WTC11 (cell line): ENCODE measurements at places on chromosomes 2 and 18.

DNA sequence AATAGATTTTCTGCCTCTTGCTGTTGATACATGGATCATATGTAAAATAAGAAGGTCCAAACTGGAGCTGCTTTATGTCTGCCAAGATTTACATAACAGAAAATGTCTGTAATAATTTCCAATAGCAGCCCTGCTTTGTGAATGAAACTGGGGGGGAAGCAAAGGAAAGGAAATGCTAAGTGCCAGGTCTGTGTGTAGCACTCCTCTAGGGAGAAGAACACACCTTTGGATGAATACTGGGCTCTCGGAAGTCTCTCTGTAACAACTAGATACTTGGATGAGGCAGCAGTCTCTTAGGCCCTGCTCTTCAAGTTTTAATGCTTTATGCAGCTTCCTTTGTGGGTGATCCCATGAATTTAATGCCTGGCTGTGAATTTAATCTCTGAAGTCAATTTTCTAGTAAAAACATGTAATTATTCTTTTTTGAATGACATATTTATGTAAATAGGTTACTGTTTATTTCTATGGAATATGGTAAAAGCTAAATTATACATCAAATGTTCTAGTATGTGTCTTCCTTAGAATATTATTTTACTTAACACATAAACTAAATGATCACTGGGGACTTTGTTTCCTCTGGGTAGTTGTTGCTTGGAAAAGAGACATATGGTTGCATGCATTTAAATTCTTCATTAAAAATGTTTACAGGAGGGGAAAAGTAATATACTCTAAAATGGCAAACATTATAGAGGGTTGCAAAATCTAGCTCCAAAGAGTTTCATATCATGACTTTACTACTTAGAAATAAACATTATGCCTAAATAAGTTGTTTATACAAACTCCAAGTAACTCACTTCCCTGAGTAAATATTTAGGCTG, 336.6 kb upstream of the CWC22 start:
- H3K27me3 ChIP-seq, result no peaks in the 10 kb centered on the region
- H3K36me3 ChIP-seq, result peaks cover 15% of the 10 kb centered on the region
- no peak for DNase-seq
- no peaks in the 10 kb centered on the region for H3K4me1 ChIP-seq
- no peak overlapping the region for H3K27ac ChIP-seq

- H3K27ac ChIP-seq, result no peak overlapping the region
- peak; percentile 76 for DNase-seq
- no peak overlapping the region for H3K4me3 ChIP-seq
- H3K27me3 ChIP-seq, result peaks cover 71% of the 10 kb centered on the region
- H3K36me3 ChIP-seq, result no peaks in the 10 kb centered on the region
- H3K4me1 ChIP-seq, result peaks cover 20% of the 10 kb centered on the region
These were observed 5.3 kb upstream of the GDF7 start for GRCh38 chr2:20661421-20662307.

- no peak overlapping the region for H3K27ac ChIP-seq
- no peak for DNase-seq
- no peaks in the 10 kb centered on the region for H3K4me1 ChIP-seq
- H3K36me3 ChIP-seq, result no peaks in the 10 kb centered on the region
- no peaks in the 10 kb centered on the region for H3K27me3 ChIP-seq
These were observed 669.6 kb upstream of the VRK2 start for GRCh38 chr2:57376985-57377384.

DNA sequence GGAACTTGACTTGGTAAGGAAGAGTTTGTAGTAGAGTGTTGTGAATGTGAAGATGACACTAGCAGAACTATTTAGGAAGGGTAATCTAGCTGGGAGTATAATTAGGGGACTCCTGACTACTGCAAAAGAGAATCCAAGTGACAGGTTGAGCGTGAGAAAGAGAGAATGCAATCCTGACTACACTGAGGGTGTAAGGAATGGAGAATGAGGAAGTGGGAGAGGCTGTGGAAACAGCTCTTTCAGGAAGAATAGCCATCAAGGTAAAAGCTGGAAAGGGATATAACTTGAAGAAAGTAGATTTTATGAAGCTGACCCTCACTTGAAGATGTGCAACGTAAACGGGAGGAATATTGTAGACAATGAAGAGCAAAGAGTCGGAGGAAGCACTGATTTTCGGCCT, 41.1 kb upstream of the TTN start:
- H3K4me3 ChIP-seq, result no peak overlapping the region
- no peak for DNase-seq
- H3K27ac ChIP-seq, result no peak overlapping the region
- H3K27me3 ChIP-seq, result peaks cover 3% of the 10 kb centered on the region

DNA sequence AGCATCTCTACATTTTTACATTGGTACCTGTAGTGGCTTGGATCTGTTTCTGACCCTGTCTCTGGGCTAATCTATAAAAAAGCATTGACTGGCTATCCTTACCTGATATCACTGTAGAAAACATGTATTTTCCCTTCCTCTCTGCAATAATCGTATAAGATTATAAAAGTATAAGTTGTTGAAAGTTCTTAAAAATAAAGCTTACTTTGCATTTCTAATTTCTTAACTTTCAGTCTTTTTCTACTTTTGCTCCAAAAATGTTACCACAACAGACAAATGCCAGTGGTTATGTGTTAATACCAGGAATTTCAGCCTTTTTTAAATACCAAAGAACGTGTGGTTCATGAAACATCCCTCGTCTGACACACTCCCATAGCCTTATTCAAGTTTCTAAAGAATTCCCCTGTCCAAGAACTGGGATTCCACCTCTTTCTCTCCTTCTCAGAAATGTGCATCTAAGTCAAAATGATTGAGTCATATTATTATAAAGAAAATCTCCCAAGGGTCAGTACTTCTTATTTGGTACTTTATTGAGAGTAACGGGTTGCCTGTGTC, 28.5 kb upstream of the ACKR3 start:
- H3K27me3 ChIP-seq, result no peaks in the 10 kb centered on the region
- no peaks in the 10 kb centered on the region for H3K36me3 ChIP-seq
- no peak overlapping the region for H3K4me3 ChIP-seq
- DNase-seq, result no peak
- H3K4me1 ChIP-seq, result peaks cover 3% of the 10 kb centered on the region; the same call in 1 of the 2 replicates
- H3K27ac ChIP-seq, result no peak overlapping the region

DNA sequence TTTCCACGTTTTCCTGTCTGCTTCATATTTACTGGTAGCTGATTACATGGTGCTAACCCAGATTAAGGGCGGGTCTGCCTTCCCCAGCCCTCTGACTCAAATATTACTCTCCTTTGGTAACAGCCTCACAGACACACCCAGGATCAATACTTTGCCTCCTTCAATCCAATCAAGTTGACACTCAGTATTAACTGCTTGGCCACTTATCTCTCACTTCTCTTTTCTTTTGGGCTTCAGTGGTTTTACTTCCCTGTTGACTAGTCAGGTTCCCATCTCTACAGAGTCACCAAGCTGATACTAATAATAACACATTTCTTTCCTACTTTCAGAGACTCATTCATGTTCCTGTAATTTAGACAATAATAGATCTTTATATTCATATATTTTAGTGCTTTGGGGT, 302.2 kb upstream of the MAP2 start:
- peaks cover 6% of the 10 kb centered on the region for H3K36me3 ChIP-seq
- no peak overlapping the region for H3K27ac ChIP-seq
- DNase-seq, result no peak

DNA sequence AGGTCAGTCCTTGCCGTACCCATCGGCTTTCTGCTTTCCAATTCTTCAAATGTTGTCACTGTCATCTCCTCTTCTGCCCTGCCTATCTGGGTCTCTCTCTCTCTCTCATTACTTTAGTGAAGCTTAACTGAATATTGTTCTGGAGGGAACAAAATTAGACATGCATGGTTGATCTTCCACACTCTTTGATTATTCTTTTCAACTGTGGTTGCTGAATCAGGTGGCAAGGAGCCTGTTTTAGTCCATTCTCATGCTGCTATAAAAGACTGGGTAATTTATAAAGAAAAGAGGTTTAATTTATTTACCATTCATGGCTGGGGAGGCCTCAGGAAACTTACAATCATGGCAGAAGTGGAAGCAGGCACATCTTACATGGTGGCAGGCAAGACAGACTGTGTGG, 157.9 kb downstream of the ARL4C start:
- H3K36me3 ChIP-seq, result no peaks in the 10 kb centered on the region
- H3K4me1 ChIP-seq, result peaks cover 7% of the 10 kb centered on the region
- DNase-seq, result no peak
- H3K4me3 ChIP-seq, result no peak overlapping the region

DNA sequence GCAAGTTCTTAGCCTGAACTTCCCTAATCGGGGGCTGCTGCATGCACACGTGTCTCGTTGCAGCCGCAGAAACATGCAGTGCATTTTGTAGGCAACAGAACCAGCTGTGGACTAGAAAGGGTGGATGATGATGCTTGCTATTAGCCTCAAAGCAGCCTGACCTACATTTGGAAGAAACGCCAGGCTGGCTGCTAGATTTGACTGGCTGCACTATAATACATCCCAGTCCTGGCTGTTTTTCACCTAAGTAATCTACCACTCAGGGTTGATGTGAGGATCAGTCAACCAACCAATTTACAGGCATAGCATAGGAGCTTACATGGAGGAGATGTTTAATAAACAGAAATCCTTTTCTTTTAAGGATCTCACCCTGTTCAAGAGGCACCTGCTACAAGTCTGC, 56.4 kb upstream of the SPP2 start:
- H3K36me3 ChIP-seq, result peaks cover 22% of the 10 kb centered on the region
- H3K27ac ChIP-seq, result no peak overlapping the region
- peaks cover 8% of the 10 kb centered on the region for H3K27me3 ChIP-seq
- DNase-seq, result no peak
- H3K4me3 ChIP-seq, result no peak overlapping the region
- peaks cover 5% of the 10 kb centered on the region; the same call in 1 of the 2 replicates for H3K4me1 ChIP-seq
